ENCODE measurements at places on chromosomes 13 and 19.
A peak's percentile ranks its signal among the peaks of the same experiment; 100 is the strongest.

DNA sequence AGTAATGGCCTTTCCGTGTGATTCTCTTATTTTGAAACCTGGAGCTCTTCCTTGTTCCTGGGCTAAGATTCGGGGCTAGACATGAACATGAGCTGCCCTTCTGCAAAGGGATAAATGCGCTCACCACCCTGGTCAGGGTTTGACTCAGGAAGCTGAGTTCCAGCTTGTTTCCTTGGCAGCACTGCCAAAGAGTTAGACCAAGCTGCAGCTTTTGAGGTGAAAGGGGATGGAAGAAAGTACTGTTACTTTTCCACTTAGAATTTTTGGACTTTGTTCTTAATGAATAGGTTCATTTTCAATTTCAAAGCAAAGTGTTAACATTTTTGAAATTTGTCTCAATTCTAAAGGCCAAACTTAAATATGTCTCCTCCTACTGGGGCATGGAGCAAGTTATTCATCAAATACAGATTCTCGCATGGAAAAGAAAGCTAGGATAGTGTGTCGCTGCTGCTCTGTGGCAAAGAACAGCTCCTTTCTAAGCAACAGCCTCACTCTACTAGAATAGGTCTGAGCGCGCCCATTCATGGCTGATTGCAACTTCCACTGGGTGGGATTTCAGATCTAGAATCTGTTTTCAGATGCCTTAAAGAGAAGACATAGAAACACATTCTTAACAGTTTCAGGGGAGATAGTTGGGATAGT lies 2.2 kb downstream of the RGCC start:
- no peak for DNase-seq

- no peak for DNase-seq
Observed at GRCh38 chr13:88651531-88651930, 980.4 kb downstream of the SLITRK5 start.

- no peak for DNase-seq
Observed at GRCh38 chr19:39154629-39155100, 29.1 kb downstream of the PAK4 start.

GRCh38 chr13:114057166-114058050 lies 75.0 kb downstream of the RASA3 start:
- DNase-seq = no peak

- DNase-seq = peak; percentile 70
Observed at GRCh38 chr19:45499196-45500180, 1.2 kb downstream of the PPM1N start.

GRCh38 chr19:48633148-48634035 lies 3.8 kb downstream of the DBP start:
- no peak for DNase-seq

DNA sequence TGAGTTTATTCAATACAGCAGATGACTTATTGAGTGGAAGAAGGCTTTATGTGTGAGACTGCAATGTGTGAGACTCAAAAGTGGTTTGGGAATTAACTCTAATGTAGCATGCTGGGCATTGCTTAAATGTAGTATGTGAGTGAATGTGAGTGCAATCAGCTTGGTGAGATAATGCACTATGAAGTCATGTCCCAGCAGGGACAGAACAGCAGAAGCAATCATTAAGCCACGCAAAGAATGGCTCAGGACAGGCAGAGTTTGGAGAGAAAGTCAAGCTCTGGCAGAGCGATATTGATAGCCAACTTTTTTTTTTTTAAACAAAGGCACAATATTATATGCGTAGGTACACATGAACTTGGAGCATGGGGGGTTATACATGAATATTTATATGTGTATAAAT lies 597.7 kb downstream of the GPC6 start:
- no peak for DNase-seq

- no peak for DNase-seq
Observed at GRCh38 chr13:40139896-40140520, 484.5 kb downstream of the COG6 start.

DNA sequence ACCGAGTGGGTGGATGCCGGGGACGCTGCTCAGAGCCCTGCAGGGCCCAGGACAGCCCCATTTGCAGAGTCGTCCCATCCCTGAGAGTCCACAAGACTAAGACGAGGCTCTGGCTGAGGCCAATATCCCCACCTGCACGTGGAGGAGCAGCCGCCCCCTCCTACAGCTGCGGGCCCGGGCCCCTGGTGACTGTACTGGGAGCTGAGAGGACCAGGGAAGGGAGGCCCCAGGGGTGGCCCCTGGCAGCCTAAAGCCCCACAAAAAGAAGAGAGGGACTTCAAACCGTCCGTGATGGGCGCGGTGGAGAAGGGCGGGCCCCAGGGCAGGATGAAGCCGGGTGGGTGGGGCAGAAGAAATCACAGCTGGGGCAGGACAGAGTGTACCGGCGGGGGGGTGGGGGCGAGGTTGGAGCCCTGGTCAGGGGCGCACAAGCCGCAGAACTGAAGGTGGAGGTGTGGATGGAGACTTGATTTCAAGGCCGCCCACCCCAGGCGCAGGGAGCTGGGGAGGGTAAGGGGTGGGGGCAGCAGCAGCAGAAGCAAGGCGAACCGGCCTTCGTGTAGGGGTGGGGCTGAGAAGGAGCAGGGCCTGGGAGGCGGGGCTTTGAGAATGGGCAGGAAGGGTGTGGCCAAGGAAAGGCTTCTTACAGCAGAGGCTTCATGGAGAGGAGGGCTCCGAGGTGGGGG lies 12.9 kb downstream of the CFD start:
- no peak for DNase-seq

DNA sequence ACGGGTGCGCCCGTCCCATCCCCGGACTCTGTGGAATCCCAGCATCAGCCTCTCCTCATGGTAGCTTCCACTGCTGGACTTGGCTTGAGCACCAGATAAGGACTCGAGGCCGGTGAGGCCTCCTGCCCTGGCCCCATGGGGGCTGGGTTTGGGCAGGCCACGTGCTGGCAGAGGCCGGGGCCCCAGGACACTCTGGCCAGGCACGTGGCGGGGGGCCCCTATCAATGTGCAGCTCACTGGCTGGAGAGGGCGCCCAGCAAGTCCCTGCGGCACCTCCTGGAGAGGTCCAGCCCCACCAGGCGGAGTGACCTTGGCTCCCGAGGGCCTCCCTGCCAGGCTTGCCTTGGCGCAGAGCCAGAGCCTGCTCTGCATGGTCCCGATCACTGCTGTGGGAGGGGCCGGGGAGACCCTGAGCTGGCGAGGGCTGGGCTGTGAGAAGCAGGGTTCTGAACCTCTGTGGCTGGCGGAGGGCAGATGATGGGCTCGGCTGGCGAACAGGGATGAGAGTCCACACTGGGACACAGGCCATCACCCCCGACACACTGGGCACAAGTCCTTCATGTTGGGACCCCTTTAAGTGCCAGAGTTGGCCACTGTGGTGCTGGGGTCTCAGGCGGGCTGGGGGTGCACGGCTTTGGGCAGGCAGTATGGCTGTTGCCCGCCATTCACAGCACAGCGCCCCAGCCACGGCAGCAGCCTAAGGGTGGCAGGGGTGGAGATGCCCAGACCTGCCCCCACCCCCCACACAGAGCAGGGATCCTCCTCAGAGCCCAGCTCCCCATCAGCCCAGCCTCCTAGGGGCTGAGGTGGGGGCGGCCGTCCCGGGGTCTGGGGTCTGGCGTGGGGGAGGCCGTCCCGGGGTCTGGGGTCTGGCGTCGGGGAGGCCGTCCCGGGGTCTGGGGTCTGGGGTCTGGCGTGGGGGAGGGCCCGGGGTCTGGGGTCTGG lies 19.1 kb downstream of the CEBPG start:
- DNase-seq = no peak

Measured in hematopoietic multipotent progenitor cell (in vitro differentiated cells).